ENCODE measurements at places on chromosomes 4 and X.

GRCh38 chrX:23813808-23814207, 30.8 kb downstream of the SAT1 start:
- no peak for DNase-seq

DNA sequence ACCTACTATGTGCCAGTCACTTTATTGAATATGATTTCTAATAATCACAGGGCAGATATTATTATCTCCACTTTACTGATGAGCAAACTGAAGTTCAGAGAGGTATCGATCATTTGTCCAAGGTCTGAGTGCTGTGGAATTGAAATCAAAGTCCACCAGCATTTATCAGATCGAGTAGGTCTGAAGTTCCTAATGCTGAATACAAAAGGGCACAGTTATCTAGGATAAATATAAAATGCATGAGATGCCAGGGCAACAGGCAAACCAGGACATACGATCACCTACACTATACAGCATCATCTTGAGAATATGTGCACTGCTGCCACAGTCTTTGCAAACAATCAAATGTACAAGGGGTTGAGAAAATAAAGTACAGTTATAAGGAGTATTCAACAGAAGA, 57.2 kb upstream of the SH3RF1 start:
- no peak for DNase-seq

- no peak for DNase-seq
Measured at GRCh38 chr4:140237616-140238350, 83.8 kb upstream of the MAML3 start.

- no peak for DNase-seq
Measured at GRCh38 chr4:100070868-100071267, 119.4 kb downstream of the DDIT4L start.

DNA sequence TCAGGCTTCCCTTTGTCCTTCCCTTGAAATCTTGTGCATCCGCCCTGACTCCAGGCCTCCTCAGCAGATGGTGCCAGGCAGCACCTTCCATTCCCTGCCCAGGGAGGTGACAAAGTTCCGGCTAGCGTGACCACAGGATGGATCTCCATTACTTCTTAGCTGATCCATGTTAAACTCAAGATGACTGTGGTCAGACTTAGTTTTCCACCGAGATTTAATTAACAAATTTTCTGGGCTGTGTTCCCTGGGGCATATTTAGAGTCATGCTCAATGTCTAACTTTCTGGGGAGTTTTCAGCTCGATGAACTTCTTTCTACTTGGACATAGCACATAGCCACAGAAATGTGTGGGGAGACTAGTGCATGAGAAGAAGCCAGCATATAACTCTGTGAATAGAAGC, 215.1 kb upstream of the SFRP2 start:
- no peak for DNase-seq

DNA sequence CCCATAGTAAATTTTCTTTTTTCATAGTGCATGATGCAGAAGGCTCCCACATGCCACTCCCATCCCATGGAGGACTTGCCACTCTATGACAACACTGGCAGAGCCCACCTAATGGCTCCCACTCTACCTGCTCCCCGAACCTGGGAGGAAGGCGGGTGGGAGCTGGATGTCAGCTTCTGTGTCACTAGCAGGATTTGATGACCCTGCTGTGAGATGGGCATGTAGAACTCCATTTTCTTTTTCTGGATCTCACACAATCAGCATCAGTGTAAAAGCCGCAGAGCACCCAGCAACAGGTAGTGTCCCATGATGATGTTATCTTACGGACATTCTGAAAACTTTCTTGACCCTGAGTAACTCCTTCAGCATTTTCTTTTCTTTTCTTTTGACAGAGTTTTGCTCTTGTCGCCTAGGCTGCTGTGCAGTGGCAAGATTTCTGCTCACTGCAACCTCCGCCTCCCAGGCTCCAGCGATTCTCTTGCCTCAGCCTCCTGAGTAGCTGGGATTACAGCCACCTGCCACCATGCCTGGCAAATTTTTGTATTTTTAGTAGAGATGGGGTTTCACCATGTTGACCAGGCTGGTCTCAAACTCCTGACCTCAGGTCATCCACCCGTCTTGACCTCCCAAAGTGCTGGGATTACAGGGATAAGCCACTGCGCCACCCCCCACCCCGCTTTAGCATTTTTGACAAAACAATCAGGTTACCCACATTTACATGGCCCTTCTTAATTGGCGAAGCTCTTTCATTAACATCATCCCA, 15.0 kb upstream of the ADH1A start:
- no peak for DNase-seq

DNA sequence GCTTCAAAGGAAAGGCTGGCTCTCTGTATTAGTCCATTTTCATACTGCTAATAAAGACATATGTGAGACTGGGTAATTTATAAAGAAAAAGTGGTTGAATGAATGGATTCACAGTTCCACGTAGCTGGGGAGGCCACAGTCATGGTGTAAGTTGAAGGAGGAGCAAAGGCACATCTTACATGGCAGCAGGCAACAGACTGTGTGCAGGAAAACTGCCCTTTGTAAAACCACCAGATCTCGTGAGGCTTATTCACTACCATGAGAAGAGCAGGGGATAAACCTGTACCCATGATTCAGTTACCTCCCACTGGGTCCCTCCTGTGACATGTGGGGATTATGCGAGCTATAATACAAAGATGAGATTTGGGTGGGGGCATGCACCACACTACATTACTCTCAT, 1486.6 kb downstream of the PCDH7 start:
- no peak for DNase-seq

DNA sequence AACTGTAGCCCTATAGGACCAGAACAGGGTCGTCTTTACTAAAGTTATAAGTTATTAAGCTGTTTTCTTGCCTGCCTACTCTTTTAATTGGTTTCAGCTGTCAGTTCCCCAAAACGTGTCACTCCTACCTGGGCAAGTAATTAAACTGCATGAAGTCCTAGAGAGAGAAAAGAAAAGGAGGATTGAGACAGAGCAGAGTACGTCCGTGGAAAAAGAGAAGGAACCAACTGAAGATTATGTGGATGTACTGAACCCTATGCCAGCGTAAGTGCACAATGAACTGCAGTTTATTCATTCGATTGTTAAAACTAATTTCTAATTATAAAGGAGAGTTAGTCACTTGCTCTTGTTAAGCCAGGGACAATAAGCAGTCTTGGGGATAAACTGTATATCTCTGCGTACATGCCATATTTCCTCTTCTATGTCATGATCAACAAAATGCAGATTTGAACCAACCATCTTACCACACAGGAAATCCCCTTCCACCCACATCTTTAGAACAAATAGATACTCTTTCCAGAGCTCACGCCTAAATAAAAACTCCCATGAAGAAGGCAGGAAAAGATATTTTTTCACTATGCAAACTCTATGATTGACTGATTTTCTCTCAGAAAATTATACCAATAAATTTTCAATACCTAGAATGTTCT, 22.8 kb downstream of the STAP1 start:
- DNase-seq = no peak

DNA sequence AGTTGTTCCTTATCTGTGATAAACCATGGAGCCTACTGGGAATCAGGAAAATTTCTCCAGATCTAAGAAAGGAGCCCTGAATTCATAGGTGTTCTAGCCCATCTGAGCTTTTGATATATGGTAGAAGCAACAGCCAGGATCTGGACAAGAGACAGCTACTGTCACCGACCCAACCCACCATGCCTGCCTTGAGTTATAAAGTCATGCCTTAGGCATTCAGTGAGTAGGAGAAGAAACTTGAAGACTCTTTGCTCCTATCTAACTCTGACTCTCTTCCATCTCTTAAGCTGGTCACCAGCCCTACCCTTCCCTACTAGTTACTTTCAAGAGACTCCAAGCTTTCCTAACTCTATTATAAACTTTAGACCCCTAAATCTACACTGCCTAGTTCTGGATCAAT, 83.9 kb upstream of the FAM9B start:
- no peak for DNase-seq

GRCh38 chr4:185573651-185574199, 38.4 kb upstream of the PDLIM3 start:
- peak; percentile 65 for DNase-seq

DNA sequence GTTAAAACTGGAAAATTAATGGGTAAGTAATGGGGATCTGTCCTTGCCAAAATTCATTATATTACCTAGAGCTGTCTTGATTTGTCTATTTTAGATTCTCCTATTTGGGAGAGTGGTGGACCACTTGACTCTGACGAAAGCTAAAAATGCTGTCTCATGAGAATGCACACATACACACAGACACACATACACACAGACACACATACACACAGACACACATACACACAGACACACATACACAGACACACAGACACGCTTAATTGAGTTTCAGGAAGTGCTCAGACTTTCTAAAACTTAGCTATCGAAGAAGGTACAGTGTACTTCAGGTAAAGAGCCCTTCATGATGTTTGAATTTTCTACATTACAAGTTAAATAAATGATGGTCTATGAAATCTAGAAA, 279.5 kb downstream of the ANKRD50 start:
- DNase-seq = no peak

DNA sequence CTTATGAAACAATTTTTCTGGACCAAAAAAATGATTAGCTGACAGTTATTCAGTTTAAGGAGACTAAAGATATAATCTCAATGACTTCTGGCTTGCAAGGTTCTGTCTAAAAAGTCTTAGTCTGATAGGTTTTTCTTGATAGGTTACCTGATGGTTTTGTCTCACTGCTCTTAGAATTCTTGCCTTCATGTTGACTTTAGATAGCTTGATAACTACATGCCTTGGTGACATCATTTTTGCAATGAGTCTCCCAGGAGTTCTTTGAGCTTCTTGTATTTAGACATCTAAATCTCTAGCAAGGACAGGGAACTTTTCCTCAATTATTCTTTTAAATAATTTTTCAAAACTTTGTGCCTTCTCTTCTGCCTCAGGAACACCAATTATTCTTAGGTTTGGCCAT, 1965.3 kb downstream of the ARAP2 start:
- no peak for DNase-seq

DNA sequence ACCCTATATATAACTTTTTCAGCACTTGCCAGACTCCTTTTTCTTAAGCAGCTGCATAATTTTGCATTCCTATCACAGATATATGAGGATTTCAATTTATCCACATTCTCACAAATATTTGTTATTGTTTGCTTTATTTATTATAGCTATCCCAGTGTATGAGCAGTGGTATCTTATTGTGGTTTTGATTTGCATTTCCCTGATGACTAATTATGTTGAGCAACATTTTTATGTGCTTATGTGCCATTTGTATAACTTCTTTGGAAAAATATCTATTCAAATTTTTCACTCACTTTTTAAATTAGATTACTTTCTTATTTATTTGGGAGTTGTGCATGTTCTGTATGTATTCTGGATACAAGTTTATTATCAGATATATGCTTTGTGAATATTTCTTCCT, 361.9 kb downstream of the KCTD8 start:
- peak; percentile 8 for DNase-seq

- DNase-seq = no peak
Measured at GRCh38 chr4:152039691-152040090, 278.9 kb upstream of the GATB start.

GRCh38 chrX:154051201-154051810, 31.6 kb upstream of the IRAK1 start:
- peak; percentile 15 for DNase-seq

DNA sequence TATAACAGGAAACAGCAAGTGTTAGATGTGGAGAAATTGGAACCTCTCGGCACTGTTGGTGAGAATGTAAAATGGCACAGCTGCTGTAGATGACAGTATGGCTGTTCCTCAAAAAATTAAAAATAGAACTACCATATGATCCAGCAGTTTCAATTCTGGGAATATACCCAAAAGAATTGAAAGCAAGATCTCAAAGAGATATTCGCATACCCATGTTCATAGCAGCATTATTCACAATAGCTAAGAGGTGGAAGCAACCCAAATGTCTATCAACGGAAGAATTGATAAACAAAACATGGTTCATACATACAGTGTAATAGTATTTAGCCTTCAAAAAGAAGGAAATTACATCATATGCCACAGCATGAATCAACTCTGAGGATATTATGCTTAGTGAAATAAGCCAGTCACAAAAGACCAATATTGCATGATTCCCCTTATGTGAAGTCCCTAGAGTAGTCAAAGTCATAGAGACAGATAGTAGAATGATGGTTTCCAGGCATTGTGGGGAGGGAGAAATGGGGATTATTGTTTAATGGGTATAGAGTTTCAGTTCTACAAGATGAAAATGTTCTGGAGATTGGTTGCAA, 467.7 kb downstream of the IDS start:
- no peak for DNase-seq

DNA sequence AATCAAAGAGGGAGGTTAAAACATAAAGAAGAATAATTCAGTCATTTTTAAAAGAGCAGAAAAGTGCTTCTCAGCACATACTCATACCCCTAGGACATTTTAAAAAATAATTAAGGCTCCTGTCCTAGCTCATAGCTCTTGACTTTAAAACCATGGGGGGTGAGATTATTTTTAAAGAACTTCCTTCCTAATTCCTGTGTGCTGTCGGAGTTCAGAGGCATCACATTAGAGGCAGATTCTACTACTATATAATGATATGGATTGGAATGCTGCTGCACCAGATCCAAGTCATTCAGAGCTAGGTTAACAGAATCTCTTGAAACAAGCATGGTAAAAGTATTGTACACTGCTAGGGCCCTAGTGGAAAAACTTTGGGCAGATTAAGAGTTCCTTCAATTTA, 456.5 kb upstream of the ADGRL3 start:
- no peak for DNase-seq

DNA sequence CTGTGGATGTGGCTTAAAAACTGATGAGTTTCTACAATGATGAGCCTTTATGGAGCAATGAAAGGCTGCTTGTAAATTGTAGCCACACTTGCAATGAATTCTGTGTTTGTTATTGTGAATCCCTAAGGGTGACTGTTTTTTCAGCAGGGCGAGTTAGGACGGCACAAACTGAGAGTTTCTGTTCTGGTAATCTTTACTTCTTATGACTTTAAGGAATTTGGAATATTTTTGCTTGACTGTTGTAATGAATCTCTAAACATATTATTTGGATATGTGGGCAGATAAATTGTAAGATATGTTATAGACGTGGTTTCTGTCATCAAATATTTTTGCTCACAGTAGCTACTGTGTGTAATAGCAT, 22.2 kb downstream of the RBPJ start:
- DNase-seq = no peak

- no peak for DNase-seq
Measured at GRCh38 chr4:78039678-78040077, 17.4 kb upstream of the FRAS1 start.

- no peak for DNase-seq
Measured at GRCh38 chr4:86944964-86945781, 10.4 kb downstream of the AFF1 start.

DNA sequence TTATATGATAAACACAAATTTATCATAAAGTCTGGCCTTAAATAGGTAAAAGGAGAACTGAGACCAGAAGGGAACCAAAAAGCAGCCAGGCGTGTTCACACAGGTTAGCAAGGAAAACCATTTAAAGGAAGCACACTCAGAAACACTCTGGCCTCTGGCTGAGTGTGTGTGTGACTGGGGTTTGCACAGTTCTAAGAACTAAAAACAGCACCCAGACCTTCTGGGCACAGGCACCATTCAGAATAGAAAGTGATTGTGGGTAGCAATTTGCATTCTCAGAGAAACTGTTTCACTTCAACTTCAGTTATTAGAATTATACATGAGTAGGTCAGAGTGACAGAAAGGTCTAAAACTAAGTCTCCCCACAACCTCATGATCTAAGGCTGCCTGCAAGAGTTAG, 10.0 kb downstream of the GPR82 start:
- DNase-seq = no peak

GRCh38 chr4:162681212-162681611, 485.5 kb downstream of the NAF1 start:
- no peak for DNase-seq

GRCh38 chrX:53077207-53078197, 4.7 kb upstream of the TSPYL2 start:
- no peak for DNase-seq

GRCh38 chrX:25006586-25007058, 9.1 kb downstream of the ARX start:
- DNase-seq = no peak
